MCF 10A (cell line): ENCODE measurements at places on chromosomes 3 and 15. TPM values are rescaled to one million over a fixed set of nuclear protein-coding genes. Genes with fewer than 3 reads are reported as not detected.

The LRIG1 gene
- 15.2 and 17.2 TPM in 2 replicates for total RNA-seq

The ABHD6 gene
- 3.4 and 3.9 TPM in 2 replicates for total RNA-seq

DNA sequence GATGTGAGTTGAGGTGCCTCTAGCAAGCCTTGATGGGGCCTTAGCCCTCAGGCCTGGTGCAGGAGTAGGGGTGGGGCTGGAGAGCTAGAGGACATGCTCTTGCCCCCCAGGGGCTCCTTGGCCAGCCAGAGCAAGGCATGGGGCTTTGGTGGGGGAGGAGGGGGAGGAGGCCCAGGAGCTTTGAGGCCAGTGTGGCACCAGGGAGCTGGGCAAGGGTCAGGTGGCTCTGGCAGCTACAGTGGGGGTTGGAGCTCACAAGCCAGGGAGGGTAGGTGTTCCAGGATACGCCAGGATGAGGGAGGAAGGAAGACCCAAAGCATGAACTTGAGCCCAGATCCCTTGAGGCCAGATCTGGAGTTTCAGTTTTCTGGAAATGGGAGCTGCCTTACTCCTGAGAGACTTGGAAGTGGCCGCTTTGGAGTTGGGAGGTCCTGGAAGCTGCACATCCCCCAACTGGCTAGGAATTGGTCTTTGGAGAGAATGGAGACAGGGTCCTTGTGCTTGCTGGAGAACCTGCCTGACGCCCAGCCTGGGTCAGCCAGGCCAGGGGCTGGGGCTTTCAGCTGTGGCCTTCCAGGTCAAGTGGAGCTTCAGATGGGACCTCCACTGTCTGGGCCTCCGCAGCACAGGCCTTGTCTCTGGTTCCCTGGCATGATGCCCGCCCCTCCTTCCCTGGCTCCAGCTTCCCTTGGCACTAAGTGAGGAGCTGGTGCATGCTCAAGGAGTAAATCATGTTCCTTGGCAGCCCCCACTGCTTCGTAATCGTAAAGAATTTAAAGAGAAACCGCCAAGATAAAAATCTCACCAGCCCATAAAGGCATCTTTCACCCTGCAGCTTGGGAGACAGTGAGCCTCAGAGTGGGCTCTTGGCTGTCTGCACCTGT is 8.7 kb downstream of the SEMA3F start:
- no peaks in the 10 kb centered on the region for H3K27me3 ChIP-seq
- H3K36me3 ChIP-seq, result peaks cover 35% of the 10 kb centered on the region
- H3K27ac ChIP-seq, result peak overlapping the region; percentile 66
- H3K4me1 ChIP-seq, result peaks cover 85% of the 10 kb centered on the region
- peak; percentile 98 for DNase-seq

DNA sequence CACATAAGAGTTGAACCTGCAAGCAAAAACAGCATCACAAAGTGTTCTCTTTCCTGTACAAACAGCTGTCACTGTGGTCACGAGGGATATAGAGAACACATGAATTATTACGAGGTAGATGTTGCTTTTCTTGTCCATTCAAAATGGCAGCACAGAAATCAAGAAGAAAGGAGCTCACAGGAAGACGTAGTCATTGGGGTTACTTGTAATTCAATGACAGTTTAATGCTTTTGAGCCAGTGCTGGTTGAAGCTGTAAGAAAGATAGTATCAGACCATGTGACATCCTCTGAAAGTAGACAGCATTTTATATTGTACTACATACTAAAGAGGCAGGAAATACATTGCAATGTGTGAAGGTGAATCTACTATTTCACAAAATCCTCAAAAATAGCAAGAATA is 140.4 kb downstream of the ABI3BP start:
- DNase-seq, result no peak
- H3K27me3 ChIP-seq, result no peaks in the 10 kb centered on the region
- H3K36me3 ChIP-seq, result no peaks in the 10 kb centered on the region

GRCh38 chr3:86914670-86915069 is 76.3 kb downstream of the VGLL3 start:
- no peak overlapping the region for H3K4me3 ChIP-seq
- no peaks in the 10 kb centered on the region for H3K36me3 ChIP-seq
- H3K27ac ChIP-seq, result no peak overlapping the region
- no peak for DNase-seq
- no peaks in the 10 kb centered on the region for H3K27me3 ChIP-seq
- H3K4me1 ChIP-seq, result no peaks in the 10 kb centered on the region

- peaks cover 17% of the 10 kb centered on the region for H3K27me3 ChIP-seq
- H3K27ac ChIP-seq, result no peak overlapping the region
- H3K4me1 ChIP-seq, result no peaks in the 10 kb centered on the region
These were observed 281.4 kb upstream of the SLCO3A1 start for GRCh38 chr15:91572110-91572509.
